Activated effector memory CD4-positive, alpha-beta T cell treated with anti-CD3 and anti-CD28 coated beads, Interleukin-2, amount 50 U/mL, for 16 hours (primary cell): ENCODE measurements at places on chromosomes 7 and 10.
A peak's percentile ranks its signal among the peaks of the same experiment; 100 is the strongest.

GRCh38 chr7:101094376-101094775 is 9.1 kb downstream of the TRIM56 start:
- DNase-seq: no peak

- DNase-seq: no peak
Measured at GRCh38 chr7:20798081-20798693, 11.5 kb upstream of the SP8 start.

GRCh38 chr7:132756484-132756990 is 180.3 kb upstream of the PLXNA4 start:
- no peak for DNase-seq

DNA sequence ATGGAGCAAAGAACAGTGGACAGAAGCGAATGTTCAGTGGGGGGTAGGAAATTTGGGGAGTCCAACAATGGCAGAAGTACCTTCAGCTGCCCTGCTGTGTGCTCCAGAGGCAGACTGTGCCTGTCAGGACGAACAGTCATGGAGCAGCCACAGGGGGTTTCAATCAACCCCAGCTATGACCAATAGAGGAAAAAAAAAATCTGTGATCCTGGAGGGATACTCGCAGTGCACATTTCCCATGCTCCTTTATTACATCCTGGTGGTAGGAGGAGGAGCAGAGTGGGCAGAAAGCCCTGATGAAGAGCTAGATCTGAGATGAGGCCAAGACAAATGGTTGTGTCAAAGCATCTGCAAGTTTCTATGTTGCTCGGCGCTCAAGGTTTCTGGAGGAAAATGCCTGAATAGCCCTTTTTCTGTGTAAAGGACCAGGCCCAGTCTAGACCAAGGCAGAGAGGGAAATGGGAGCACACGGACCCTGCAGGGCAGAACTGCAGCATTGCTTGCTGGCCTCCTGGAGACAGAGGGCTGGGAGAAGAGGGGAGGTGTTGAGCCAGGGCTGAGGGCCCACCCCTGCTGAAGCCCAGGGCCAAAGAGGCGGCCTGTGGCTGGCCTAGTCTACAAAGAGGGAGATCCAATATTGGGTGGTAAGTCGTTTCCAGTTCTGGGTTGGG is 201.5 kb downstream of the GRID1 start:
- DNase-seq: peak; percentile 13

DNA sequence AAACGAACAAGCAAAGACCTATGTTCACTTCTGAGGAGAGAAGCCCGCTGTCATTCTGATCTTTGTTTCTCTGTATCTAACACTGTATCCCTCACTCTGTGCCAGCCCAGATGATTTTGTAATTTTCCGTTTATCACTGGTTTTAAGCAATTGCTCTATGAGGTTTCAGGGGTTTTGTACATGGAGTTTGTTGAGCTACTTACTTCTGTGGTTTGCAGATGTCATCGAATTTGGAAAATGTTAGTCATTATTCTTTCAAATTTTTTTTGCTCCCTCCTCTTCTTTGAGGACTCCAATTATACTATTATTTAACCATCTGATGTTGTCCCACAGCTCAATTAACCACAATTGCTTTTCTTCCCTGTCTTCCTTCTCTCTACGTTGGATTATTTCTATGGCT is 650.9 kb upstream of the IGFBP3 start:
- no peak for DNase-seq

DNA sequence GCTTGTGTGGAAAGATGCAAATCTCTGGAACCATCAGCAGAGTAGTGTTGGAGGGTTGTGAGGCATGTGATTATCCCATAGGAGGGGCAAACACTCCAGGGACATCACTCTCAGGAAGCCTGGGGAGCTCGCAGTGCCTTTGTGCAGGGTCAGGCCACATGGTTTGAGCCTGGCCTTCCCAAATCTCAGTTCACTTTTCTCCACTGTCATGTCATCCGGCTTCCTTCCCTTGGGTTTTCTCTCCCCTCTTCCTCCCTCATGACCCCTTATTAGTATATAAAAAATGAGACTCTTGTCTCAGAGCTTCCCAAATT is 20.4 kb downstream of the TSPAN14 start:
- DNase-seq: no peak

- DNase-seq: peak; percentile 65
Measured at GRCh38 chr10:43255634-43256431, 11.0 kb downstream of the RASGEF1A start.

GRCh38 chr10:107915215-107915610 is 750.7 kb upstream of the SORCS1 start:
- no peak for DNase-seq

- no peak for DNase-seq
Measured at GRCh38 chr7:87604264-87604663, 3.6 kb upstream of the ABCB1 start.
